ENCODE measurements at places on chromosomes 4 and X.

- DNase-seq: no peak
Measured at GRCh38 chr4:55399581-55399980, 3.8 kb downstream of the TMEM165 start.

DNA sequence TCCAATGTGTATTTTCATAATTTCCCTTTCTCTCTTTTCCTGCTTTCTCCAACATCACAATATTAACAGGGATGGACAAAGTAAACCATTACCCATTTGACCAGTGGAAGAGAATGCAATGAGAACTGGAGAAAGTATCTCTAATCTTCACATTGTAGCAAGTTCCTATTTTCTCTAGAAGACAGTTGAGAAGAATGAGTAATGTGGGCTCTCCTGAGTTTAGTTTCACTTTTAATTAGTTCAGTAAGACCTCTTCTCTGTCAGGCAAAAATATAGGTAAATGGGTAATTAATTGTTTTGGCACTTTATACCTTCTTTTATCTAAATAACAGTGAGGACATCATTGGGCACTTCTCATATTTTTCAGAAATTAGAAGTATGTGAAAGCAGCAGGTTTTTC is 602.0 kb downstream of the GLUD2 start:
- no peak for DNase-seq

DNA sequence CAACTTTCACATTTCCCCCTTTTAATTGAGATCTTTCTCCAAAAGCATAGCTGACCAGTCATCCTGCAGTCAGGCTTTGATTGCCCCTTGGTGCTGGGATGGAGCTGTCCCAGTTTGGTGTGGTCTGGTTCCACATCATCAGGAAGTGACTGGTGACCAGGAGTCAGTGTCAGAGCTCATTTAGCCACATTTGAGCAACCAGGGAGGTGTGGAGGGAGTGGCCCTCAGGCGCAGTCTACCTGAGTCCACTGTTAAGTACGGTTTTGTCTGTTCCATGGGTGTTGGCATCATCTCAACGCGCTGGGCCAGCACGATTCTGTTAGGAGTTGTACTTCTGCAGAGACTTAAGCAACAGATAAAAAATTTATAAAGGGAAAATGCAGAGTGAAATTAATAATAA is 52.6 kb downstream of the RGS12 start:
- DNase-seq: no peak

DNA sequence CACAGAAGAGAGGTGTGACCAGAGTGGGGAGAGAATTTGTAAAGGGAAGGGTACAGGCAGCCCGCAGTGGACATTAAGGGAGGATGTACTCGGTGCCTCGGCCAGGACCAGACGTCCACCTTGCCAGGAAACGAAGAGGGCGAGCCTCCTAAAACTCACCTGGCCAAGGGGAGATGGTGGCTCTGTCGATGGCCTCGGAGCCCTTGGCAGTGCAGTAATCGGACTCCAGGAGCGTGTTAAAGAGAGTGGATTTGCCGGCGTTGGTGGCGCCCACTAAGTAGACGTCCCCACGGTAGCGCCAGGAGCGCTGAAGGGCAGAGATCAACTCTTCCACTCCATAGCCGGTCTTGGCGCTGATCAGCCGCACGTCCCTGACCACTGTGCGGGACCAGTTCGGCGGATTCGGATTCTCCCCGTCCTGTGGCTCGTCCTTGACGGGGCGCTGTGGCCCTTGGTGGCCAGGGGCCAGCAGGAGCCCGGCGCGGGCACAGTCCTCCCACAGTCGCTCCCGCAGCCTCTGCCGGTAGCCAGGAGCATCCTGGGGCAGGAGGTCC is 1.0 kb downstream of the NOA1 start:
- no peak for DNase-seq

DNA sequence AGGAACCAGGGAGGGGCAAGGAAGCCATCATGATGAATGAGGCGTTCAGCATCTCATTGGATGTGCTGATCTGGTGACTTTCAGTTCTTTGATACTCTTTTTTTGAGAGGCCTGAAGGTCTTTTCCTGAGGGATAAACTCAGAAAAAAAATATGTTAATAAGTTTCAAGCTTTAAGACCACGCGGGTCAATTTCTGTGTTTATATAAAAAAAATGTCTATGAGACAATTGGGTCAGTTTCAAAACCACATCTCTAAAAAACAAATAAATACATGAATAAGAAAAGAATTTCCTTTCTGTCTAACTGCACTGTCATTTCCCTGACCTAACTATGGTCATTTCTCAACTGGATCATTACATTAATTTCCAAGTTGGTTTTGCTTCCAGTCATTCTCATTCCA is 62.6 kb downstream of the TRIML1 start:
- no peak for DNase-seq

GRCh38 chr4:109729117-109729717 is 653 bp downstream of the PLA2G12A start:
- peak; percentile 14 for DNase-seq

GRCh38 chr4:10622728-10623127 is 61.8 kb downstream of the CLNK start:
- no peak for DNase-seq

GRCh38 chrX:106356580-106356979 is 188.5 kb downstream of the PWWP3B start:
- DNase-seq: no peak

DNA sequence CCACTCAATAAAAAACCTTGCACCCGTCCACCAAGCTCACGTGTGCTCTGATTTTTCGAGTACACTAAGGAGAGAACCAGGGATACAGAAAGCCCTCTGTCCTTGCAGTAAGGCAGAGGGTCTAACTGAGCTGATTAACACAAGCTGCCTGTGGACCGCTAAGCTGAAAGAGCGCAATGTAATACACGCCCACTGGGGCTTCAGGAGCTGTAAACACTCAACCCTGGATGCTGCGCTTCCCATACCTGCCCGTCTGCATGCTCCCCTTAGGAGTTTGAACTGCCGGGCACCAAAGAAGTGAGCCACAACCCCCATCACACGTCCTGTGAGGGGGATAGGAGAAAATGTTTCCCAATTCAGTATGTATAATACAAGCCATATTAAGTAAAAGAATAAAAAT is 664.8 kb downstream of the PCDH18 start:
- DNase-seq: no peak

GRCh38 chrX:22686138-22686541 is 313.6 kb upstream of the DDX53 start:
- peak; percentile 92 for DNase-seq

GRCh38 chrX:152170621-152171020 is 32.2 kb upstream of the MAGEA10 start:
- DNase-seq: no peak

DNA sequence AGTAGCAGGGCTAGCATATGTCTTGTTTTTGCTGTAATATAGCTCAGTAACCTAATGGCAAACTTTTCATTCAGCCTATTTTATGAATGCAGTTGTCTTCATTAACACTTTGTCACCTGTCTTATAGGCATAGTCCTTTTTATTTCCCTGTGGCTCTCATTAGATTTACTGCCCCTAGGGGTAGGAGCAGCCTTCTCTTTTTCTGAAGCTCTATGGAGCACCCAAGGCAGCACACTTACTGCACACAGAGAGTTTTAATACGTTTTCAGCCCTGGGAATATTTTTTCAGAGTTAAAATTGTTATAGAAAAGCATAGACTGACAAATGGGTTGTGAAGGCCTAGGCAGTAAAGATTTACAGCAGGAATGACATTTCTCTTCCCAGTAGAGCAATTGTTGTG is 406.8 kb downstream of the TMA16 start:
- no peak for DNase-seq

DNA sequence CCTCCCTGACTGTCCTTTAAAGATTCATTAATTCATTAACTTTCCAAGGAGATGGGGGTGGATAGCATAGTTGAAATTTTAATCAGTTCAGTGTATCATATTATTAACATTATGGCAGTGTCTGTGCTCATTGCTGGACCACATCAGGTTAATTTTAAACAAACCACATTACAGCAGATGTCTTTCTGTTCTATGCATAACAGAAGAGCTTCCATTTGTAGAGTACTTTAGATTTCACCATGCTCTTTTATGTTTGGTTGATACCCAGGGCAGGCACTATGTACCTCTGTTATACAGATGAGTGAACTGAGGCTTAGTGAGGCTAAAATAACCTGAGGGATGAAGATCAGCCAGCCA is 41.1 kb downstream of the AFF2 start:
- no peak for DNase-seq

- peak; percentile 21 for DNase-seq
Measured at GRCh38 chr4:163167333-163167626, 590 bp upstream of the NAF1 start.

- DNase-seq: peak; percentile 19
Measured at GRCh38 chr4:159428975-159429692, 326.3 kb downstream of the RAPGEF2 start.

DNA sequence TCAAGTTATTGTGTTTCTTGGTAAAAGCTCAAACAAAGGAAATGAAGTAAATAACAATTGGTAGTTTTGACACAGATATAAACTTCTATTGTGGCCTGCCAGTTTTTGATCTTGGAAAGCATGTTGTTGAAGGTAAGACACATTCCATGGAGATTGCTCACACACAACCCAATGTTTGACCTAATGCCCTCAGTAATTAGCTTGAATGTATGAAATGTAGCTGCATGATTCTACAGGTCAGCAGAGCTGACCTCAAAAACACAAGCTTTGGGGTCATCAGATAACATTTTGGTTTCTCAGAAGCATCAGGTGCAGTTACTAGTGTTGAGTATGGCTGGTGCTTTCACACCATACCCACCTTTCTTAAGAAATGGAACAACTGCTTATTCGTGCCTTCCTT is 16.5 kb downstream of the GPR173 start:
- DNase-seq: no peak

DNA sequence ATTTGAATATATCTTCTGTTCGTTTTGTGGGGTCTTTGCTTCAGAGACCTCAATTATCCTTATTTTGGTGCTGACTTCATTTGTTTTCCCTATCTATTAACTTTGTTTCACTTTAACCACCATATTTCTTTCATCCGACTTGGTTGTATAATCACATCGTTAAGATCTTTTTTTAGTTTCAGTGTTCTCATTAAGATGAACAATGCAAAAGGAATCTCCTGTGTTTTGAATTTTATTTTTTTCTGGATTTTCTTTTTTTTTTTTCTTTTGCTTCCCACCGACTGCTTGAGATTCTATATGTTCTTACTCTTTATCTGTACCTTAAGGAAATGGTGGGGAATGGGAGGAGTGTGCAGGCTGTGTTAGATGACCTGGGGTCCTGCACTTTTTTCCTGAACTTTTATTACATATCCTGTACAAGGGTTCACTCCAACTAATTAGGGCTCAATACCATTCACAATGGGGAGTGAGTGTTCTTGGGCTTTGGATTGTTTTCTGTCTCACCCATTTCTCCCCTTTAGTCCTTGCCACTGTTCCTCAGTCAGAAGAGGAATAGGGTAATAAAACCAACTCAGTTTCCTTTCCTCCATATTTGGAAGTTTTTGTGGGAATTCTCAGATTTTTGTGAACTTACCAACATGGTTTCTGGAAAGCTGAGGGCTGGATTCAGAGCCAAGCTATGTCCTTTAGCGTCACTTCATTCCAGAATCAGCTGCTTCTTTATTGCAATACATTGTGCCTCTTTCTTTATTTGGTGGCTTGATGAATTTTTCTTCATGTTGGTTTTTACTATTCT is 43.2 kb upstream of the BMPR1B start:
- DNase-seq: no peak

GRCh38 chrX:150581093-150581775 is 12.8 kb downstream of the MTM1 start:
- DNase-seq: no peak

- DNase-seq: no peak
Measured at GRCh38 chrX:53716328-53717088, 30.0 kb upstream of the HUWE1 start.

GRCh38 chr4:19905024-19905423 is 346.7 kb upstream of the SLIT2 start:
- peak; percentile 51 for DNase-seq

DNA sequence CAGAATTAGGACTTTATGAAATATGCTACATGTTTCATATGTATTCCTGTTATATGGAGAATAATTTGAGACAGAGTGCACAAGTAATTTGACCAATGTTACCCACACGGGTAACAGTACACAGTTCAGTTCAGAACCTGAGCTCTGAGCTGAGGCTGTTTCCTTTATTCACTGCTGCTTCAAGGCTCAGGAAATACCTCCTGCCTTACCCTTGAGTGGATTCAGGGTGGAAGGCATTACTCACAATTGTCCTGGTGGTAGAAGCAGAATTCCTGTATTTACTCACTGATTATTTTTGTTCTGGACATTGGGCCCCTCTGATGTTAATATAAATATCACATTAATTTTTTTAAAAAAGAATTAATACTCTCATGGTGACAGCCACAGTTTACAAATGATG is 73.5 kb upstream of the CAMK2D start:
- DNase-seq: no peak

- DNase-seq: no peak
Measured at GRCh38 chr4:39422247-39422646, 15.5 kb downstream of the KLB start.

DNA sequence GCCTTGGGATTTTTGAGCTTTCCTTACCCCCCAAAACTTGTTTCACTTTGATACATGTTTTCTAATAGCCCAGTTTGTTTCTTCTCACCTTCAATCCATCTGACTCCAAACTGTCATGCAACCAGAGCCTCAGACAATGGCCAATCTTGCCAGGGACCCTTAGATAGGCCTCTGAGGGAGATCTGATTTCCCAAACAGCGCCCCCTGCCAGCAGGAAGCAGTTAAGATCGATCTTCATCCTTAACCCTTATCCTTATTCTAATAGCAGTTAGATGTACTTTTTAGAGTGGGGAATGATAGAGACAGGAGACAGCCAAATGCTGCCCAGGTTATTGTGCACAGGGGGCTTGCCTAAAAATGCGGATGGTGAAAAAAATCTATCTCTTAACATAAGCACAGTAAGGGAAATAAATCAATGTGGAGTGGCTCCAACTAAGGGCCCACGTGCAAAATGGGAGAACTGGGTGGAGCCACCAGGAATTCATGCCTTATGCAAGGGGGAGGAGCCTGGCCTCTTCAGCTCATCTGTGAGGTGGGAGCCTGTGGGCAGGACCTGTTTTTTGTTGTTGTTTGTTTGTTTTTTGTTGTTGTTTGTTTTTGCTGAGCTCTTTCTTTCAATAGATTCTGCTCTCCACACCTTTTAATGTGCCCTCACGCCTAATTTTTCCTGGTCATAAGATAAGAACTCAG is 833.6 kb upstream of the AGA start:
- DNase-seq: no peak

GRCh38 chr4:15240764-15241163 is 187.1 kb upstream of the C1QTNF7 start:
- DNase-seq: no peak

GRCh38 chrX:72097098-72097497 is 34.6 kb downstream of the RTL5 start:
- DNase-seq: no peak

DNA sequence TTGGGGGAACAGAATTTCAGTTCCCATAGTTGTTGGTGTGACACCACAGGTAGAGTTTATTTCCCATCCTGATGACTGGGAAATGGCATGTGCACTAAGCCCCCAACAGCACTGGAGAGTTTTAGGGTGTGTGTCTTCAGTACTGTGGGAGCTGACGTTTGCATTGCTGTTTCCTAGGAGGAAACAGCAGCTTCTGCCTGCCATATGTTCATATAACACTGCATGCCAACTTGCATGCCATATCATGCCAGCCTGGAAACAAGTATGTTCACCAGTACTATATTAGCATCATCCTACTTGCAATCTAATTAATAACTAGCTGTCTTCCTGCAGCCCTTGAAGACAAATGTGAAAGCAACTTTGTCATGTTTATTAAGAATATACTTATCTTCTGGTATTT is 58.2 kb downstream of the NAA11 start:
- DNase-seq: peak; percentile 29

GRCh38 chr4:10312568-10312967 is 144.7 kb downstream of the ZNF518B start:
- DNase-seq: no peak

Data from cerebellar cortex (tissue), 1 donor.